ENCODE measurements at places on chromosomes 5 and 9. TPM values are rescaled to one million over a fixed set of nuclear protein-coding genes. Genes with fewer than 3 reads are reported as not detected.

DNA sequence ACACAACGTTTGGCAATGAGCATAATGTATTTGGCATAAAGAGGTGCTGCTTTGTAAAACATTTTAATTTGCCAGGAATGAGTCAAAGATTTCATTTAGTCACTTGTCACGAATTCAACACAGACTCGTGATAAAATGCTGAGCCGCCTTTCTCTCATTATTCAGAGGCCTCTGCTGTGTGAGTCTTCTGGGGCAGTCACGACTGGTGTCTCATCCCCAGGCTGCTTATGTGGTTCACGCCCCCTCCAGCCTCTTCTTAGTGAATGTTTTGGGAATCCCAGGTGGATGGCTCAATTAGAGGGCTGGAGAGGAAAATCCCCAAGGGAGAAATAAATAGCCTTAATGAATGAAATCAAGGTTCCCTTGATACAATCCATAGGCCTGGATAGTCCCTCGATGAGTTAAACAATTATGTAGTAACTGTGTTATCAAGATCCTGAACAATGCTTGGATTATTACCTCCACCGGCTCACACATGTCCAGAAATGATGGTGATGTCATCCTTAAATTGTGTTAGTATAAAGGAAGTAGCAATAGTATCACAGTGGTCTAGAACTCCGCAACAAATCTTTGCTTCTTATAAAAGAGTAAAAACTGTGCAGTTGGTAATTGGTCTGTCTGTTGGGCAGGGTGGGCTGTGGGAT, 192.1 kb upstream of the ADAMTS16 start:
- no peak for DNase-seq

DNA sequence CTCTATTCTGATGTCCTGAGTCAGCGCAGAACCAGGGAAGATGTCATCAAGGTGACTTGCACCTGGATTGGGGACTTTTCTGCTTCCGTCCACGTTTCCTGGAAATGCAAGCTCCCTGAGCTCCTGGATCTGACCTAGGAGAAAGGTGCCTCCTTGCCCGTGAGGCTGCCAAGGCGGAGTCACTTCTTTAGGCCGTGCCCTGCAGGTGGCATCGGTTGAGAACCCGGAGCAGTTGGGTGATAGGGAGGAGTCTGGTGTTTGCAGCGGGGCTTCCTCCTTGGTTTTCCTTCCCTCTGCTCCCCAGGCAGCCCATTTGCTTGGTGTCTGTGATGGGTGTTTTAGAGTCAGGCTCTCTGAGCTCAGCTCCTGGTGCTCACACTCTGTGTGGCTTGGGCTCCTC, 15.2 kb downstream of the NANS start:
- peak; percentile 75 for DNase-seq

DNA sequence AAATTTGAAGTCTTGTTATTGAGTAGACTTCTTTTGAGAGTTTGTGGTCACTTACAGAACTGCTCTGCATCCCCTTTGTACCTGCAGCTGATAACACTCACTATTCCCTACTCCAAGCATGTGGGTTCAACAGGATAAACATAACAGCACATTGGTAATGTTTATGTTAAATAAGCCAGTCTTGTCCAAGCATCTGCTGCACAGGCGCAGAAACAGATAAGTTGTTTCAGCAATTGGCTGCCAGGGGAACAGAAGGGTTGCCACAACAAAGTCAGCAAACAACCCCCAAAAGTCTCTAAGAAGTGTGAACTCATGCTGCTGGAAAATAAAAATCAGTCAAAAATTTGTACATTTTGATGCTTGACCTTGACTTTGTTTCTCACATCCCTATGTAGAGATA, 174.6 kb downstream of the GDNF start:
- no peak for DNase-seq

GRCh38 chr5:87119588-87119987, 148.1 kb upstream of the RASA1 start:
- DNase-seq: no peak

GRCh38 chr5:141319699-141320098, 885 bp downstream of the TAF7 start:
- no peak for DNase-seq

DNA sequence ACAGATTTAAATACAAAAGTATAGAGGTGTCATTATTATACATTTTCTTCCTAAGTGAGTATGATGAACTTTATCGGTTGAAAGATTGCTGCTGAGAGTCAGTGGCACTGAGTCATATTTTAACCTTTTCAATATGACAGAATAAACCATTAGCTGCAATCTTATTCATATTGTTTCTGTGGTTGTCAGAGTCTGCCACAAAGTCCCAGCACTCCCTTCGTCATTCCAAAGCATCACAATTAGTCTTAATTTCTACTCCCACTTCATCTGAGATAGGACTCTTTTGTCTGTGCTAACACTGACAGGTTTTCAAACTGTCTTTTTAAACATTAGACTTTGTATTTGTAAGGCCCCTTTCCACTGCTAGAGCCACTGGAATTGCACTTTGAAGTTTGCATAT, 656.9 kb downstream of the MTRR start:
- no peak for DNase-seq

- DNase-seq: no peak
Measured at GRCh38 chr5:180157866-180158265, 51.1 kb downstream of the RASGEF1C start.

DNA sequence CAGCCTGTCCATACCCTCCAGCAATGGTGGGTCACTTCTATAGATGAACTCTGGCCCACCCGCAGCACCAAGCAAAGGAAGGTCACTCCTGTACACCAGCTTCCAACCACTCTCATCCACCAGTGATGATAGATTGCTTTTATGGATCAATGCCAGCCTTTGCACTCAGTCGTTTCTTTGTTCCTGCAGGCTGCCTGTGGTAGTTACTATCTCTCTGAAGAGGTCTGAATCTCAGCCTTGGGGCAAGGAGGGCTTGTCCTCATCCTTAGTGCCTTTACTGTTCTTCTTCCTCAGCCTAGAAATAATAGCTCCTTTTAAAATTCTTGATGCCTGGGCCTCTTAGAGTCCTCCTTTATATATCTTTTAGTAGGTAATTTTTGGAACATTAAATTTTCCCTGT, 100.8 kb downstream of the TMC1 start:
- DNase-seq: no peak

GRCh38 chr9:133731876-133732638, 6.1 kb downstream of the SARDH start:
- no peak for DNase-seq

- no peak for DNase-seq
Measured at GRCh38 chr5:158127536-158127935, 268.6 kb upstream of the CLINT1 start.

DNA sequence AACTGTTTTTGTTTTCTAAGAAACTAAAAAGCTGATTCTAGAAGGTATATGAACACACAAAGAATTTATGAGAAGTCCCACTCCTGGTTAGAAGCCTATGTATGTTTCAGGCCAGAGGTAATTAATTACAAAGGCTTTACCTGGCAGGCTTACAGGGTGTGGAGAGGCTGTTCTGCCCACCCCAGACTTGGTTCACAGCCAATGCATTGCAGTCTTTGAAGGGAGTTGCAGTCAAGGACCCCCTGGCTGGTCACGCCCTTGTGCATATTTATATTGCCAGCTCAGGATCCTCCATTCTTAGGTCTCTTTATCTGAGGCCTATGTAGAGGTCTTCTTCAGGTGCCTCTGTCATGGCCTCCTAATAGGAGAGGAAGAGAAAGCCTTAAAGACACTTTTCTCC, 13.6 kb upstream of the PRSS3 start:
- DNase-seq: no peak

Gene COL15A1
- 15.3 TPM for total RNA-seq

Gene PCDHB8
- 0.16 TPM for total RNA-seq

Gene TRIP13
- 4.1 TPM for total RNA-seq

Gene CAMK4
- total RNA-seq: 5.6 TPM

Gene PCDHA3
- 8.8 TPM for total RNA-seq

Gene PROB1
- total RNA-seq: 0.55 TPM

Gene TMEM161B
- 19.5 TPM for total RNA-seq
